ENCODE measurements at places on chromosomes 6 and 20.

GRCh38 chr20:7765221-7765620 lies 175.0 kb downstream of the HAO1 start:
- DNase-seq: no peak

- no peak for DNase-seq
Measured at GRCh38 chr6:146909376-146909775, 294.8 kb upstream of the STXBP5 start.

DNA sequence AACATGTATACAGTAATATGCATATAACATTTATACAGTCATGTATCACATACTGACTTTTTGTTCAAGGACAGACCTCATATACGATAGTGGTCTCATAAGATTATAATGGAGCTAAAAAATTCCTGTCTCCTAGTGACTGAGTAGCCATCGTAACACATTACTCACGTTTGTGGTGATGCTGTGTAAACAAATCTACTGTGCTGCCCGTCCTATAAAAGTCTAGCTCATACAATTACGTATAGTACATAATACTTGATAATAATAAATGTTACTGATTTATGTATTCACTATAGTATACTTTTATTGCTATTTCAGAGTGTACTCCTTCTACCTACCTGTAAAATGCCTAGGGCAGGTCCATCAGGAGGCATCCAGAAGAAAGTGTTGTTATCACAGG lies 17.4 kb downstream of the SERAC1 start:
- no peak for DNase-seq

DNA sequence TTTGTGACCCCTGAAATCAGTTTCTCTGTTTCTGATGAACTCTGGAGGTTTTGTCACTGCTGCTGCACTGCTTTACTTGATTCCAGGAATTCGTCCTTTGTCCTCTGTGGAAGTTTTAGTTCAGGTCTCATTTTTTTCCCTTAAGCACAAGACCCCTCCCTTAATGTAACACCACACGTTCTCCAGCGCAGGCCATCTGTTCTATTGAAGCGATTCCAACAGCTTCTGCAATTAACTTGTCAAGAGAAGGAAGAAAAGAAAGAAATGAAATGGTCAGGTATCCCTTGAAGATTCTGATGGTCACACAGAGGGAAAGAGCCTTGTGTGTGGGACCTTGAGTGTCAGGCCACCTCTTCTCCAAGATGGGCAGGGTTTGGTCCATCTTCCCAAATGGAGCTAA lies 7.8 kb upstream of the MAS1L start:
- DNase-seq: no peak

DNA sequence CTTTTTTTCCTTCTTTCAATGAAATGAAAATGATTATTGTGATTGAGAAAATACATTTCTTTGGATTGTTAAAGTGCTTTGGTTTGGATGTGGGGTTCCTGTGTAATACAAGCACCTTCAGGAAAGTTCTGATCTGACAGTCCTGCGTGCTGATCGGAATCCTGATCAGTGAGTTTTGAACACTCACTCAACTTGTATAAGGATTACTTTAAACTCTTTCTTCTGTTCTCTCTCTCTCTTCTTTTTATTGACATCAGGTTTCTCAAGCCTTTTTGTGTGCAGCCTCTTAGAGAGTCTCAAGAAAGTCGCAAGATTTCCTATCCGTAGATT lies 710 bp downstream of the TINAG start:
- DNase-seq: no peak

DNA sequence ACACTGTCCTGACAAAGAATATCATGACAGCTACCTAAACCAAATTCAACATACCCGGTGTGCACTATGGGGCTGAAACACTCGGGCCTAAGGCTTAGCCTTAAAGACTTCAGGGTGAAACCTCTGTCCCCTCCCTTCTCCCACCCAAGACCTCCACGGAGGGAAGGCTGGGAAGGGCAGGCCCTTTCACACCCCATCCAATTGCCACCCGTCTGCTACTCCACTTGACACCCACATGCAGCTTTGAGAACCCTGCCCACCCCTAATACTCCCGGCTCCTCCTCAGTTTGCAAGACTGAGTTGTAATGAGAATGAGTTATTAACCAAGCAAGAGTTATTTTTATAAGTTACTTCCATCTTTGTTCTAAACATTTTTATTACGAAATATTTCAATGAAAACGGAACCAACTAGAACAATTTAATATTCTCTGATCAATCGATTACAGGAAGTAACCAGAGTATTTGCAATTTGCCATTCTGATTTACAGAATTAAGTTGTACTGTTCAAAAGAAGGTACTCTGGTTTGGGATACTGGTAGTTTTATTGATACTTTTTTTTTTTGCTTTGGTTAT lies 3.7 kb downstream of the TAF4 start:
- no peak for DNase-seq

DNA sequence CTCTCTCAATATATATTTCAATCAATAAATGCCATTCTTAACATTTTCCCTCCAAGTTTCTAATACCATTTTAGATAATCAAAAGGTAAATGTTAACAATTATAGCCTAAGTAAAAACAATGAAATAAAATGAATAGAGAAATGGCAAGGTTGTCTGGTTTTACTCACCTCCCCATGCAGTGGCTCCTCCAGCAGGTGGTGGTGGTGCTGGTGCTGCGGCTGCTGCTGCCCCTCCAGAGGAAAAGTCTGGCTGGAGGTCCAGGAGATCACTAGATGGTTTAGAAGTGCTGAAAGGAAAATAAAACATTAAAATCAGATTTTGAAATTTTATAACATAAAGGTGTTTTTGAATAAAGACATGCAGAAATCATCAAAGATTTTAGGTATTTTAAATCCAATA lies 93.2 kb downstream of the PRSS35 start:
- no peak for DNase-seq

DNA sequence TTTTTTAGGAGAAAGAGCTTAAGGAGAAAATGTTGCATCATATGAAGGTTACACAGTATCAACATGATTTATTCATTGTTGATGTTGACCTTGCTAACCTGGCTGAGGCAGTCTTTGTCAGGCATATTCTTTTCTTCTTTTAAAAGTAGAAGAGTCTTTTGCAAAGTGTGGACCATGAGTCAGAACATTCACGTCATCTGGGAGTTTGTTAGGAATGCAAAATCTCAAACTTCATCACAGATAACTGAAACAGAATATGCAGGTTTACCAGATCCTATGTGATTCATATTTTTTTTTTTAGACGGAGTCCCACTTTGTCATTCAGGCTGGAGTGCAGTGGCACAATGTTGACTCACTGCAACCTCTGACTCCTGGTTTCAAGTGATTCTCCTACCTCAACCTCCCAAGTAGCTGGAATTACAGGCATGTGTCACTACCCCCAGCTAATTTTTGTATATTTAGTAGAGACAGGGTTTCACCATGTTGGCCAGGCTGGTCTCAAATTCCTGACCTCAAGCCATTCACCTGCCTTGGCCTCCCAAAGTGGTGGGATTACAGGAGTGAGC lies 530.4 kb upstream of the BTBD3 start:
- no peak for DNase-seq

- DNase-seq: no peak
Measured at GRCh38 chr6:77678048-77678447, 25.2 kb downstream of the MEI4 start.

- no peak for DNase-seq
Measured at GRCh38 chr6:28988536-28989311, 16.4 kb downstream of the ZNF311 start.

DNA sequence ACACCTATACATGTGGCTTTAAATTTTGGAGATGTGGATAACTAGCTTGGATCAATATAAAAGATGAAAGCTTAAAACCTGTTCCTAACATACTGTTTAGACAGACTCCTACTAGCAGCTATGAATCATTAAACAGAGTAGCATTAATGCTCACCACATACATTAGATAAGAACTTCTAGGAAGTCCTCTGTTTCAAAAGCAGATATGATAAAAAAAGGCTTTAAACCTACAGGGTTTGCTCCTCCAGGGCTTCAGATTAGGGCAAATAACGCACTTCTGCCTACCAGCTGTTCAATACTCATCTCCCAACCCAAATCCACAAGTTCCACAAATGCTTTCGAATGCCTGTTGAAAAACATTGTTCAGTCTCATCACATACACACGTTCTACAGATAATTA lies 1.5 kb downstream of the REPS1 start:
- no peak for DNase-seq
